ENCODE measurements at places on chromosomes 3 and 15.
A peak's percentile ranks its signal among the peaks of the same experiment; 100 is the strongest.

- no peak for DNase-seq
Observed at GRCh38 chr15:95262866-95263564, 1031.7 kb downstream of the MCTP2 start.

DNA sequence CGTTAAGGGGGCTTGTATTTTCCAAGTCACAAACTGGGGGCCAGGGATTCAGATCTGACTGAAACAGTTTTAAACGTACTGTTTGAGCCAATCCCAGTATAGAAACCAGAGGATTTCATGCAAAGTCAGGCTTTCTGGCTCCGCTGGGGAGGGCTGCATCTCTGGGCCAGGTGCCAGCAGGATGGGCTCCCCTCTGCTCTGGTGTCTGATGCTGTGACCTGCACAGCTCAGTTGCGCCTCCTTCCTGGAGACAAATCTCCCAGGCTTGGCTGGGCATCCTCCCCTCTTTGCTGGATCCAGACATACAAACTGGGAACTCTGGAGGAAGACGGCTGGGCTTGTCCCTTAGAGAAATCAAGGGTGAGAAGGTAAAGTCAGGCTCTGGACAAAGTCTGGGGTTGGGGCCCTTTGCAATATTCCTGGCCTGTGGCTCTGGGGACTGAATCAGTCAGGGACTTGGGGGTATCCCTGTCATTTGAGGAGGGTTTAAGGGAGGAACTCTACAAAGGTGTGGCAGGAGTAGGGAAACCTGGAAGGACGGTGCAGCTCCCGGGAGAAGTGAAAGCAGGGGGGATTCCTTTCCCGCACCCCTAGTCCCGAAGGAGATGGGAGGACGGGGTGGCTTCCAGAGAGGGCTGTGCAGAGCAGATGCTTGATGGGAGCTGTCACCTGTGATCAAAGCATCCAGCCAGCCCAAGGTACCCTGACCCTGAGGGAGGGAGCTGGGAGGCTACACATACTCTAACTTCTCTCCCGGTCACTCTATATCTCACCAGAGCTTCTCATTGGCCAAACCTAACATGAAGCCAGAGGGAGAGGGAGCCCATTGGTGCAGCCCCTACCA lies 114.8 kb upstream of the ATP2B2 start:
- peak; percentile 8 for DNase-seq

DNA sequence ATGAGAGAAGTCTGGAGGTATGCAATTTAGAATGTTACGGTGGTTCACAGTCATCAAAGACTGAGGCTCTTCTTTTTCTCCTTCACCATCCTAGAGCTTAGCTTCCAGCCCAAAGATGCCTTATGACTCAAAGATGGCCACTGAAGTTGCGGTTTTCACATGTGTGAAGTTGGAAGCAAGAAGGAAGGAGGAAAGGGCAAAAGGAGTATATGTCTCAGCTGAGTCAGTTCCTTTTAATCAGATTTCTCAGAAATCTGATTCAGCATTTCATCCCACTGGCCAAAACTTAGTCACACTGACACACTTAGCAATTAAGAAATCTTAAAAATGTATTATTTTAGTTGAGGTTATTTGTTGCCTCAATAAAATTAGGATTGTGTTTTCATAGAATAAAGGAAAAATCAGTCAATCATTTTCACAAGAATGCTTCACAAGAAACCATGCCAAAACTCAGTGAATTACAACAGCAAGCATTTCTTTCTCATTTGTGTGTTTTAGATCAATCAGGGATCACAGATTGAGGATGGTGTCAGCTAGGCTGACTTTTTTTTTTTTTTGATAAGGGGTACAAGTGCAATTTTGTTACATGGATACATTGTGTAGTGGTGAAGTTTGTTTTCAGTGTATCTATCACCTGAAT lies 211.1 kb upstream of the GADL1 start:
- DNase-seq, result no peak

GRCh38 chr15:86650094-86650493 lies 570.4 kb downstream of the AGBL1 start:
- DNase-seq, result no peak

GRCh38 chr15:35038626-35039451 lies 46.3 kb downstream of the NANOGP8 start:
- DNase-seq, result no peak

DNA sequence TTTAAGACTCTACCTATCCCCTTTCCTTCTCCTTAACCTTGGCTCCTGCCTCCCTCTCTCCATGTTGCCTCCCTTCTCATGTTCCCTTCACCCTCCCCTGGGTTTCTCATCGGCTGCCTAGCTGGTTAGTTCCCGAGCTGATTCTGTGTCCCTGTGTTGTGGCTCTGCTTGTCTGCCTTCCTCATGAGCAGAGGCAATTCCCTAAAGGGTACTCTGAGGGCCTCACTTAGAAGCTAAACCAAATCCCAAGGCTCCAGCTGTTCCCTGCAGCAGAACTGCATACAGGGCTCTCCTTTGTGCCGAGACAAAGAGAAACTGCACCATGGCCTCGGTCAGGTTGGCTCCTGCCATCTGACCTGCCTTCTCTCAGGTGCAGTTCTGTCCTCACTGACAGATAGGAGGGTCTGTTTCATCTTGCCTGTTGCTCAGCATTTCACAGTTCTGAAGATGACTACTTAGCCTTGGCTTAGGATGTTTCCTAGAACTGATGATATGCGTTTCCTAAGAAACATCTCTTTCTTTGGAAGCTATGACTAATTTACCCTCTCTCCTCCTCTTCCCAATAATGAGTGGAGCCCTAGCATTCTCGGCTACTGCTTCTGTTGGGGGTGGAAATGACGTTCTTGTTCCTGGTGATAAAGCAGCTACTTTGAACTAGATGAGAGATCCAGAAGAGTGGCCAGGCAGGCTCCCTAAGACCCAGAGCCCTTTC lies 27.1 kb downstream of the DUOX1 start:
- DNase-seq, result no peak

GRCh38 chr15:74568594-74568993 lies 27.6 kb downstream of the ARID3B start:
- no peak for DNase-seq

DNA sequence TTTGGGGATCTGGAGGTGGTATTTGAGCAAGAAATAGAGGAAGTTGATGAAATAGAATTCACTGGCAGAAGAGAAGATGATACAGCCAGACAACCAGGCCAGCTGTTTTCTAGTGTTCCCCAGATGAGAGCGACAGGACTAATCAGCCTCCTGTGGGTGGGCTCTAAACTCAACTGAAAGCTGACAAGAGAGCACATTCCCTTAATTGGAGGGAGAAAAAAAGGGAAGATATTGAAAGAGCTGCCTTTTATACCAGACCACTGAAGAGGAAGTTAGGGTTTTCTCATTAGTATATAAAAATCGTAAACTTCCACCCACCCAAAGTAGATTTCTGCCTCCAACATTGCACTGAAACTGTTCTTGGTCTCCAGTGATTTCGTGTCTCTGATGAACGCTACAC lies 6.5 kb upstream of the TM4SF19 start:
- DNase-seq, result no peak

DNA sequence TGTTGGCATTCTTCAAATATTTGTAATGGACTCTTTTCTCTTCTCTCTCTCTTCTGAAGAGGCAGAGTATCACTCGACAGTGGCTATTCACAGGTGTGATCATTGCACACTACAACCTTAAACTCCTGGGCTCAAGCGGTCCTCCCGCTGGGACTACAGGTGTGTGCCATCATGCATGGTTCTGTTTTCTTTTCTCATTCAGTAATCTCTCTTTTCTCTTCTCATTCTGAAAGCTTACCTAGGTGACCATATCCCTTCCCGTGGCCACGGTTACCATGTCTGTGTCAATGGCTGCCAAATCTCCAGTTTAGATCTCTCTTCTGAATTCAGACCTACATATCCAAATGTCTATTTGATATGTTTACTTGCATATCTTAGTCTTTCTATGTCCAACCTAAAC lies 96.3 kb downstream of the SOX2 start:
- no peak for DNase-seq

- no peak for DNase-seq
Observed at GRCh38 chr3:190485830-190486532, 27.9 kb upstream of the IL1RAP start.

DNA sequence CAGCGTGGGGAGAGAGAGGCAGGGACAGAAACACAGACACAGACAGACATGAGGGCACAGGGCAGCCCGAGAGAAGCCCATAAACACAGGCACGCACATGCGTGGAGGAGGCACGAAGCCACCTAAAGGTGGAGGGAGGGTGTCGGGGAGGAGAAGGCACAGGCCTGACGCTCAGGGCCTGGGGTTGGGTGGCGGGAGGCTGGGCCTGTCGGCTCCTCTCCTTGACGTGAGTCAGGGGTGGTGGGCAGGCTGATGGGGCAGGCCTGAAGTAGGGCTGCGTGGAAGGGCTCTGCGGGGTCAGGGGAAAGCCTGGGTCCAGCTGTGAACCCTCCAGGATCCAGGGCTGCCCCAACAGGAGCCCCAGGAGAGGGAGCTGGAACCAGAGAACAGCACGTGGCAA lies 74.2 kb downstream of the EPHB3 start:
- DNase-seq, result no peak

DNA sequence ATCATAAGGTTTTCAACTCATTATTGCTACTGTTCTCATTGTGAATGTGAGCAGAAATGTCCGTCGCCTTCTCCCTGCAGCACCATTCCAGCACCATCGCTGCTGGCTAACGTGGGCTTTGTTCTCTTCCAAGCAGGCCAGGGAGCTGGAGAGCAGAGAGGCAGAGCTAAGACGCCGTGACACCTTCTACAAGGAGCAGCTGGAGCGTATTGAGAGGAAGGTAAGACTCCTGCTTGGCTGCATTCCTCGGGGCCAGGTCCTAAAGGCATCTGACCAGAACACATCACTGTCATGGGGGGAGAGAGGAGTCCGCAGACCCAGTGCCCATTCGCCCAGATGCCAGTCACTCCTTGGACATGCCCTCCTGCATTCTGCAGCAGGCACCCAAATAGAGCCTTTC lies 130.4 kb upstream of the PLXNA1 start:
- no peak for DNase-seq

DNA sequence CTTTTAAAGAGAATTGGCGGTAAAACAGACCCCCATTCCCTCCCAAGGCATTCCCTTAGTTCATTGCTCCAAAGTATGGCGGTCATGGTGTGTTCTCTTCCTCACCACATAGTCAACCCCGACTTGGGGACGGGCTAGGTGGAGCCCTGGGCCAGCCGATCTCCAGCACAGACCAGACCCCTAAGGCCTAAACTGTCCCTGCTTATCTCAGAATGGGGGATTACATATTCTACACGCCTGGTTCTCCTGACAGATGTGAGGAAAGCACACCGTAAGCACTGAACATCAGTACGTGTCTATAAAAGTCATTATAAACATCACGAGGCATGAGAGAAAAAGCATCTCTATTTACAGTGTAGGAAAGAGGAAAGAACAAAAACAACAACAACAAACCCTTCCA lies 244.5 kb upstream of the STT3B start:
- no peak for DNase-seq

DNA sequence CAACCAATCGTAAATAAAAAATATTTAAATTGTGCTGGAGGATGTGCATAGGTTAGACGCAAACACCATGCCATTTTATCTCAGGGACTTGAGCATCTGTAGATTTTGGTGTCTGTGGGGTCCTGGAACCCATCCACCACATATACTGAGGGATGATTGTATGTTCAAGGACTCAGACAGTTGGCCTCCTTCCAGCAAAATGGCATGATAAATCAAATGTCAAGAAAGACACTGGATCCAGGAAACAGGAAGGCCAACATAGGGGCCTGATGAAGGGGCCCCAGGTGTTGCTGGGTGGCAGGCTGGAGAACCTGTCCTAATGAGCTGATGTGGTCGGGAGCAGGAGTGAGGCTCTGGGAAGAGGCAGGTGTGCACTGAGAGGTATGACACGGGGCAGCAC lies 289.5 kb downstream of the GABRG3 start:
- no peak for DNase-seq

DNA sequence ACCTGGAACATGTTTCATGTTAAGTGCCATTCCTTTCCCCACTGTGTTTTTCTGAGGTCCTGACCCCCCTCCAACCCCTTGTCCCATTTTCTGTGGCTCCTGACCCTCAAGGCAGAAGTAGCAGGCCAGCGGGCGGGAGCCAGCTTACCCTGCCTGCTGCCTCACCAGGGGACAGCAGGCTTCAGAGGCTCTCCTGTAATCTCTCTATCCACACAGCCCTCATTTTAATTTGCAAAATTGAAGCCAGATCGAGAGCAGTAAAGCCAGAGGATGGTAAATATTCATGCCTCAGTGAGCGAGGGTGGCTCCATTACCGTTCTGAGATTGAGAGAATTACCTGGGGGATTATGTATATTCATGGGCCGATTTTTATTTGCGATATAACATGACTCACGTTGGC lies 147.6 kb downstream of the DNAJB8 start:
- DNase-seq, result no peak

- no peak for DNase-seq
Observed at GRCh38 chr15:42732095-42732827, 4.7 kb downstream of the CDAN1 start.

GRCh38 chr3:42148982-42149432 lies 57.9 kb downstream of the TRAK1 start:
- DNase-seq, result no peak

- DNase-seq, result no peak
Observed at GRCh38 chr3:196120291-196120951, 38.5 kb upstream of the TFRC start.

- DNase-seq, result no peak
Observed at GRCh38 chr3:31369637-31370379, 162.9 kb upstream of the STT3B start.

- DNase-seq, result no peak
Observed at GRCh38 chr15:51621155-51621765, 1.3 kb downstream of the DMXL2 start.

DNA sequence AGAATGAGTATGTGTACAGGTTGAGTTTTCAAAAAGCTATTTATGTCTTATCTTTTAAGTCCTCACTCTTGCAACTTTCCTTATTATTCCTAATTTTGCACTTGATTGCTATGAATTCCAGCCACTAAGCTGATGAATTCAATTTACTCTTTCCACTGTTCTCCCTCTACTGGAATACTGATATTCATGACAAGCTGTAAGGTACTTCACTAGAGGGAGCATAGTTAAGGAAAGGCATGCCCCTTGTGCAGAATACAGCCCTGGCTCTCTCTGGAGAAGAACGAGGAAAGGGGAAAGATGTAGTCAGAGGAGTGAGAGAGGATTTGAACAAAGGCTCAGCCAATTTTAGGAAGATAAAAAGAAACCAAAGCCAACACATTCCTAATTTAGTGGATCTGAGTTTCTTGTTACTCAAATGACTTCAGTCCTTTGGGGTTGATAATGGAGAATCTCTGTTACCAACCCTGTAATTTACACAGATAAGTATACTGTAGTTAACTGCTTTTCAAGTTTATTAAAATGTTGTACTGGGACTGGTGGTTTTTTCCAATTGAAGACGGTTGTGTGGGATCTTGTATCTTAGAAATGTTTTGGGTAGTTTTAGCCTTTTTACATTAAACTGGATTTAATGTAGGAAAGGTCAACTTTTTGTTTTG lies 4.0 kb downstream of the SCAANT1 start:
- no peak for DNase-seq

DNA sequence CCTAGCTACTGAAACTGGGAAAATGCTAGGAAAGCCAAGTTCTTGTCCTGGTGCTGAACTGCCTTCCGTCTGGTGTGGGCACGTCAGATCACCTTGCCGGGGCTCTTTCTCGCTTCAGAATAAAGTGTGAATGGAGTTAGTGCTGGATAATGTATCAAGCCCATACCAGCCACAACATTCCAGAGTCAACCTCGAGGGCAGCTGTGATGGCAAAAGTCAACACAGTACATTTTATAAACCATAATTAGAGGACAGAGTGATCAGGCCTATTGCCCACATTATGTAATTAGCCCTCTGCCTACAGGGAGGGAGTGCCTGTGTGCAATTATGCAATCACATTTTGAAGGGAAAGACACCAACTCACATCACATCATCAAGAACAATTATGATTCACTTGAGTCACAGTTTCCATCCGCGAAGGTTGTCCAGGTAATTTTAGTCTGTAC lies 165.2 kb downstream of the RORA start:
- DNase-seq, result no peak
